Left cardiac atrium (tissue), 4 donors: ENCODE measurements at places on chromosomes 16 and 17. TPM values are rescaled to one million over a fixed set of nuclear protein-coding genes. Genes with fewer than 3 reads are reported as not detected.

DNA sequence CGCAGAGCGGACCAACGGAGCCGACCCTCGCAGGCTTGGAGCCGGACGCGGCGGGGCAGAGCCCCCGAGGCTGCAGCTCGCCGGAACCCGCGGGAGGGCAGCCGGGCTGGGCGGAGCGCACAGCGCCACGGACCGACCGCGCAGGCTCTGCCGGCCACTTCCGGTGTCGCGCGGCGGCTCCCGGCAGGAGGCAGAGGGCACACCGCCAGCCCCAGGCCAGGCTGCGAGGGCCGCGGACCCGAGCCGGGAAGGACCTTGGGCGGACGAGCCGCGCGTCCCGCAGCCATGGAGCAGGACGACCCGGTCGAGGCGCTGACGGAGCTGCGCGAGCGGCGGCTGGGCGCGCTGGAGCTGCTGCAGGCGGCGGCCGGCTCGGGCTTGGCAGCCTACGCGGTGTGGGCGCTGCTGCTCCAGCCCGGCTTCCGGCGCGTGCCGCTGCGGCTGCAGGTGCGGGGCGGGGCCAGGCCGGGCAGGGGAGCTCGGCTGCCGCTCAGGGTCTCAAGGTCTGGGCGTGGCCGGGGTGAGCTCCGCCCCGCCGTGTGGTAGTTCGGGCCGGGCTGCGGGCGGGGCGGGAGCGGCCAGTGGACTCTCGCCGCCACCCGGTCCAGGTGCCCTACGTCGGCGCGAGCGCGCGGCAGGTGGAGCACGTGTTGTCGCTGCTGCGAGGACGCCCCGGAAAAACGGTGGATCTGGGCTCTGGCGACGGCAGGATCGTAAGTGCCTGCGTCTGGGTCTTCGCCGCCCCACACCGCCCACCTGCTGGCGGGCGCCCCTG is at the start of gene ANTKMT:
Gene ANTKMT, plus strand, starts transcription at position 157 of the 775 bp plus-strand sequence. Its CDS starts 129 bp downstream, at position 286.
- peak; percentile 82 for DNase-seq

DNA sequence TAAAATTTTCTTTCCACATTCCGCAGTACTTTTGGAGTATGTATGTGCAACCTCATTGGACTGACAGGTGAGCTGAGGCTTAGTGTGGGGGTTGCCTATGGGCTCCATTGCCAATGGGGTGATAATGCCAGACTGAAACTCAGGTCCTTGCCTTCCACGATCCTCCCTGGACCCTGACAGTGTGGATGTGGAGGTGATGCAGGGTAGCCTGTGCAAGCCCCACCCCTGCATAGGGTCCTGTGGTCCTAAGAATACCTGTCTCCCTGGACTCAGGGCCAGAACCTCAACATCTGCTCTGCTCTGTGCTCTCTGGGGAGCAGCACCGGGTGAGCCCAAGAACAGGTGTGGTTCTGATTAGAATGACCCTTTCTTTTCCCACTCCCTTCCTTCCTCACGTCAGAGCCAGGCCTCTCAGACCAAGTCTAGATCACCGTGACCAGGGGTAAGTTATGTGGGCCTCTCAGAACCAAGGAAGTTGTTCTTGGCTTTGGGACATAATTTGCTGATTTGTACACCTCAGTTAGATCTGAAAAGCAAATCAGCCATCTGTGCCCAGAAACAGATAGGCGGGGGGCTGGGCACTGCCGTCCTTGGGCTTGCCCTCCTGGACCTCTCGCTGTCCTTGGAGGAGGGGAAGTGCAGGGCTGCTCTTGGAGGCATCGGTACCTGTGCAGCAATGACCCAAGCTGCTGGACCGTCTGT is 8.4 kb upstream of the TNS4 start:
- no peak for DNase-seq

GRCh38 chr16:51222016-51222415 is 70.9 kb upstream of the SALL1 start:
- no peak for DNase-seq

DNA sequence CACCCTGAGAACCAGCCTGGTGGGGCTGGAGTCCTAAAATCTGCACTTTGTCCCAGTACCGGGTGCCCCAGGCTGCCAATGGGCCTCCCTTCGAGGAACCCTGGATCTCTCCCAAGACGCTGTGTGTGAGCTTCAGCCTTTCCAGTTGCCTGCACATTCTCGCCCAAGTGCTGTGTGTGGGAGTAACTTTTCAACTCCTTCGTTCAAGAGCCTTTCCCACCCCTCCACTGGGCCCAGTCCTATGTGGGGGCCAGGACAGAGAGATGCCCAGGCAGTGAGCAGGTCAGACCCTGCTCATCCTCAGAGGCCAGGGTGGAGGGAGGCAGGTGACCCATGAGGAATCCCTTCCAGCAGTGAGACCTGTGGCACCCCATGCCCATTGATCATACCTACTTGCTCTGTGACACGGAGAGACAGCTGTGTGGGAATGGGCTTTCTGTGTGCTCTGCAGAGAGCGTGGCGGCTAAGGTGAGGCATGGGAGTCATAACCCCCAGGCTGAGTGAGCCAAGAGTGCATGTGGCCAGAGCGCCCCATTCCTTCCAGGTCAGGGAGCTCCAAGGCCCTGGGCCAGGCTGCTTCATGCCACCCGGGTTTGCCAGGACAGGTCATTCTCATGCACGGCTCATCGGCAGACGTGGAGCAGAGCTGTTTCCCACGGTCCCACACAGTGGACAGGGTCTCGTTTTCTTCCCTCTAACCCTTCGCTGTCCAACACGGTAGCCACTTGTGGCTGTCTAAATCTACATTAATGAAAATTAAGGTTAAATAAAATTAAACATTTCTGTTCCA is 154.4 kb downstream of the CLEC16A start:
- no peak for DNase-seq

DNA sequence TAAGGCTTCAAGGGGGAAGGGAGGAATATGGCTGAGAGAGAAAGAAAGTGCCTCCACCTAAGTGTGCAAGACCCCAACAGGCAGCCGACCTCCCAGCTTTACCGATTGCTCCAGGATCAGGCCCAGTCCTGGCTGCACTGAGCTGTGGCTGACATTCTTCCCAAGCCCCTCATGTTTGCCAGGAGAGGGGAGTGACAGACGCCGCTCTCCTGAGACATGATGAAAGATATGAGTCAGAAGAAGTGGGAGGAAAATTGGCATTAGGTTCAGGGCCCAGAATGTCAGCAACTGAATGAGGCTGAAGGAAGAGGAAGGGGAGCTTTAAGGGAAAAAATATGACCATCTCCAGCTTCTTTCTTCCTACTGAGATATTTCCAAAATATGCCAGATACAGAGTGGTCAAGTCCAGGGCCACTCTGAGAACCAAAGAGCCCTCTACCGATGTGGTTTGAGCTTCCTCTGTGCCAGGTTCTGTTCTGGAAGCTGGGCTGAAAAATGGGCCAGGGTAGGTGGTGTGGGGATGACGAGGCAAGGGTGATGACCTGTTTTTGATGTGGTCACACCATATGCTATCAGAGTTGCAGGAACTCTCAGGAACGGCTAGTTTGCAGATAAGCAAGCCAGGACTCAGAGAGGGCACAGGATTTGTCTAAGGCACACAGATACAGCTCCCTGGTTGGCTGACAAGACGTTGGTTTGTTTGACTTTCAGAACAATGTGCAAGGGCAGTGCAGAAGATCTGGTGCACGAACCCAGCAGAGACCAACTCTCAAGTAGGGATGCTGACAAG is 176.7 kb downstream of the SOX9 start:
- DNase-seq, result peak; percentile 49

The CEP295NL gene
- 2.3 TPM for total RNA-seq

DNA sequence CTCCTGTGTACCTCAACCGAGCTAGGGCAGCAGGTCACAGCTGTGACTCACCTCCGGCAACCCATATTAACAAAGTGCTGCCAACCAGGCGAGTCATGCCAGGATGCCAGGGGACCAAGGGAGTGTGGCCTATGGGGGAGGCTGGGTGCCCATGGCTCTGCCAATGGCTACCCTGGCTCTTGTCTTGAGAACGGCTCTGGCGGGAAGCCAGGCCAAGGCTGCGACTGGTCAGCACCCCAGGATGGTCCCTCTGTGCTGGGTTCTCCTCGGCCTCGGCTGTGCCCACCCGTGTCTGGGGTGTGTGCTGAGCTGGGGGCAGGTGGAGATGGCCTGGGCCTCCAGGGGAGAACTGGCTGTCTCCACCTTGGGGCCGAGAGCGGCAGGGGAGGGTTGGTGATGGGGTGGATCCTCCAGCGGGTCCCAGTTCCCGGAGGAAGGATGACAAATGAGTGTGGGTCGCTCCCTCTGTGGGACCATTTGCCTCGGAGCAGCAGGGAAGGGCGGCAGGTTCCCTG is 75.8 kb downstream of the MRC2 start:
- no peak for DNase-seq

DNA sequence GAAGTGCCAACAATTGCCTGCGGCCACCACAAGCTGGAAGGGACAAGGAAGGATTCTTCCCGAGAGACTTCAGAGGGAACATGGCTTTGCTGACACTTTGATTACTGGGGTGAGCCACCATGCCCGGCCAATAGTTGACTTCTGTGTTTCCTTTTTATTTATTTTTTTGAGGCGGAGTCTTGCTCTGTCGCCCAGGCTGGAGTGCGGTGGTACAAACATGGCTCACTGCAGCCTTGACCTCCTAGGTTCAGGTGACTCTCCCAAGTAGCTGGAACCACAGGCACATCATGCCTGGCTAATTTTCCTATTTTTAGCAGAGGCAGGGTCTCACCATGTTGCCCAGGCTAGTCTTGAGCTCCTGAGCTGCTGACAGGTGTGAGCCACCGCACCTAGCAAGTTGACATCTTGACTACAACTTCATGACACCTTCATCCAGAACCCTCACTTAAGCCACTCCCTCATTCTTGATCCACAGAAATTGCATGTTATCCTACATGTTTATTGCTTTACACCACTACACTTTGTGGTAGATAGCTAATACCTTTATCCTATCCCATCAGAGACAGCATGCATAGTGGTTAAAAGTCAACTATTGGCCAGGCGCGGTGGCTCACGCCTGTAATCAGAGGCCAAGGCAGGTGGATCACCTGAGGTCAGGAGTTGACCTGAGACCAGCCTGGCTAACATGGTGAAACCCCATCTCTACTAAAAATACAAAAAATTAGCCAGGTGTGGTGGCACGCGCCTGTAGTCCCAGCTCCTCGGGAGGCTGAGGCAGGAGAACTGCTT is 16.1 kb upstream of the GPRC5C start:
- DNase-seq, result no peak

DNA sequence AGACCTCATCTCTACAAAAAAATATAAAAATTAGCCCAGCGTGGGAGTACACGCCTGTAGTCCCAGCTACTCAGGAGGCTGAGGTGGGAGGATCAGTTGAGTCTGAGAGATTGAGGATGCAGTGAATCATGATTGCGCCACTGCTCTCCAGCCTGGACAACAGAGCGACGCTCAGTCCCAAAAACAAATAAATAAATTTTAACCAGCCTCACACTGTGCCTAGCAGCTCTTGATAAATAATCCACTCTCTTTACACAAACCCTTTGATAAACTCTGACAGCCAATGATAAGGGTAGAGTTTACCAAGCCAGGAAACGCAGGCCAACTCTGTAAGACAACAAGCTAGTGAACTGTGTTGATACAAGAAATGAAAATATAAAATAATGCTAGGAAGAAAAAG is 32.7 kb downstream of the LITAF start:
- no peak for DNase-seq
